ENCODE measurements at places on chromosomes 5 and 9.

DNA sequence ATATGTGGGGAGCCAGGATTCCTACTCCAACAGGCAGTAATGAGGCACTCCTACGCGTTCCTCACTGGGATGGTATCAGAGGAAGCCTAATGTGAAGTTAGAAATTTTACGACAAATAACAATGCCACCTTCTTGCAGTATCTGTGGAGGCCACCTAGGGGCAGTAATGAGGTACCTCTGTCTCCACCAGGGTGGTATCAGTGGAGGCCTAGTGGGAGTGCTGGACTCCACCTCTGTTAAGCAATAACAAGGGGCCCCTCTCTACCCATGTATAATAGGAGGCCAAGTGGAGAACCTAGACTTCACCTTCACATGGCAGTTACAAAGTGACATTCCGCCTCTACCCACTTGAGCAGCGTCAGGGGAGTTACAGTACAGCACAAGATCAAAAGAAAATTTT, 147.9 kb downstream of the PLPPR1 start:
- no peak for DNase-seq

DNA sequence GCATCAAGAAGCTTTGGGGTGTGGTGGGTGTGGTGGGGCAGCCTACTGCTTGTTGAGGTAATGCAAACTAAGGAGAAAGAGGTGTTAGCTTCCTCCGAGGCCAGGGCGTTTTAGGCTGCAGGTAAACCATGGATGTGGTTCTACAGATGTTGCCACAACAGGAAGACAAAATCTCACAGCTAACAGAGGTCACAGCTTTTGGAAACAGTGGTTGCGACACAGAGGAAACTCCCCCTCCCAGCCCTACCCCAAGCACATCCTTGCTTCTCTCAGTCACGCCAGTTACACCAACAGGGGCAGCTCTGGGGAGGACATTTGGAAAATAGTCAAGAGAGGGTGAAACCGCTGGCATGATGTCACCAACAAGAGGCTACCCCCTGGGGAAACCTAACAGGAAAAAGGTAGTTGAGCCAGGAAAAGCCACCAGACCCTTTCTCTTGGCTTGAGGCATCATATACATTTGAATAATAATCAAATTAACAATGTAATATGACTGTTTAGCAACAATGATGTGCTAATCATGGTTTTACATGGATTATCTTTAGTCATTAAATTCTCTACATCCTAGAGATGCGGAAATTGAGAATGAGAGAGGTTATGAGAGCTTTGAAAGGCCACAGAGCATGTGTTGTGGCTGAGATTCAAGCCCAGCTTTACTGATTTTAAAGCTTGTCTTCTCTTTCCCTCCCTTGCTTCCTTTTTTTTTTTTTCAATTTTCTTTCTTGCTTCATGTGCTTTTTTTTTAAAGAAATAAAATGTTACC, 82.2 kb upstream of the IL12B start:
- peak; percentile 57 for DNase-seq

GRCh38 chr5:142977363-142978051, 207.3 kb downstream of the ARHGAP26 start:
- DNase-seq: peak; percentile 36

GRCh38 chr9:129346046-129346445, 168.0 kb upstream of the IER5L start:
- no peak for DNase-seq

DNA sequence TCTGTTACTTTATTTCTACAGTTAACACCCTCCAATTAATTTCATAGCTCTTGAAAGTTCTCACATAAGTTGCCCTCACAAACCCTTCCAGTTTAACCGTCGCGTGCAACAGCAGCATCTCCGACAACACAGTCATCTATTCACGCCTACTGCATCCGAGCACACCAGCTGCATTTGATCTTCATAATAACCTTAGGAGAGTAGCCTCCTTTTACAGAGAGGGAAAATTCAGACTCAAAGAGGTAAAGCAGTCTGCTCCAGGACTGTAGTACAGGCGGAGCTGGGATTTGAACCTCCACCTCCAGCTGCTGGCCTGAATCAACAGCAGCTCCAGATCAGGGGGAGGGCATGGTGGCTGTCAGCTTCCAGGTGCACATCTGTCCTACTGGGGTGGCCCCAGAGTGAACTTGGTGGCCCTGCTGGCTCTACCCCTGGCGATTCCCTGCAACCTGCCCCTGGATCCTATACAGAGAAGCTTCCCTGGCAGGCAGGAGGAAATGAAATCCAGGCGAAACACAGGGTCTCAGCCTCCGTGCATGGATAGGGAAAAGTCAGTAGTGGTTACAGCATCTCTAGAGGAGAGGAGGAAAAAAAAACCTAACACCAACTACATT, 71.6 kb upstream of the UNC5A start:
- no peak for DNase-seq

GRCh38 chr5:82255844-82256243, 22.3 kb downstream of the RPS23 start:
- no peak for DNase-seq

DNA sequence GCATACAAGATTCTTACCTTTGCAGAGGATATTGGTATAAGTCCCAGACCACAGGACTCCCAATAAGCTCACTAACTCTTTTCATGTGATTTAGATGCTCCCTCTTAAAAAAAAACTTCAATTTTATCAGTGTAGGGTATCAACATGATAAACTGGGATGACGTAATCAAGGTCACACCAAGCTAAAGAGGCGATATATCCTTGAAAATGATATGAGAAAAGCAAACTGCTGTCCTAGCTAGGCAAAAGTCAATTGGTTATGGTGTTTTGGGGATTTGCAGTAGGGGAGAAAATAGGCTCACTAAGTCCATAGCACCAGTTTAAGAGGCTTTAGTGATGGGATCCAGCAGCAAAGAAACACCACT, 354.4 kb downstream of the DIRAS2 start:
- DNase-seq: no peak

DNA sequence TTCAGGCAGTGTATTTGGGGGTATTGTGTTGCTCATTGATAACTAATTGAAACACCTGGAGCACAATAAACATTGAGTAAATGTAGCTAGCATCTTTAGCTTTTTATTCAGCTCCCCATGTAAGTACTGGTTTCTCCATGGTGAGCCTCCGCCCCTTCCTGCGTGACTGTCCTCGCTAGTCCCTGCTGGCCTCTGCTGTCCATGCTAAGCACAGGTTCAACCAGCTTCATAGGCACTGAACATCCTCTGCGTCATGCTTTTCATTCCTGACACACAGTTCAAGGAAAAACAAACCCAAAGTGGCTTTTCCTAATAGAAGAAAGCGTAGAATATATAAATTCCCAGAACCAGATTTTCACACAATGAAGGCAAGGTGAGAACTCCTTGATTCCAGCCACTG, 27.3 kb upstream of the DAP start:
- no peak for DNase-seq

DNA sequence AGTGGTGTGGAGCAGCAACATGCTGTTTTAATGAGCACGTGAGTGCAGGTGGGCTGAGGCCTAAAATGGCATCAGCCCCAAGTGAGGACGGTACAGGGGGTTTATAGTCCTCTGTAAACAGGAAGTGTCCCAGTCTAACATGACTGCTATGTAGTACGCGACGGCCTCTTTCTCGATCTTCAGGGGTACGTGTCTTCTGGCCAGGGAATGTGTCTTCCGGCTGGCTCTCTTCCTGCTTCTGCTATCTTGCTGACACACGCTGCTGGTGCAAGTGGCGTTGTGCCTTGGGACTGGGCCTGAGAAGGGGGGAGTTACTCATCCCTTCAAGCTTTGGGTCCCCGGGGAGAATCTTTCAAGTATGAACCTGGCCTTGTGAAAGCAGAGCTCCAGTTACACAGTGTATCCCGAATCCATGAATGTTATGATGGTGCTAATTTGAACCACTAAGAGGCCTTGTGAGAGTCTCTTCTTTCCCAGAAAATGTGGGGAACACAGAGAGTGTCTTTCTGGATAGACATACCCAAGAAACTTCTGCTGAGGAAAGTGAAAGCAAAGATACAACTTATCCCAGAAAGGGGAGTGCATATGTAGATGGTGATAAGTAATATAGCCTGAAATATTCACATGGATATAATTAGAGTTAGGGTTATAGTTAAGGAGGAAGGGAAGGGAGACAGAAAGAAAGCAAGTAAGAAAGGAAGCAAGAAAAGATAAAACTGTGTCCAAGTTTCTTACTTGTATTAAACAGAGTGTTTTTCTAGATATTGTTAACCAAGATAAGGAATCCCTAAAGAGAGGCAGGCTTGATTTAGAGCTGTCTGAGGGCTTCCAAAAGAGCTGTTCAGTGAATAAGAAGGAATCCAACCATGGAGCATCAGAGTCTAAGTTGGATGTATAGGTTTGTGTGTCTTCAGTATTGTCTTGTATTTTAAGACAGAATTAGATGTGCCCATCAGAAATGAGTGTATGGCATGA, 35.5 kb upstream of the ANXA2R start:
- no peak for DNase-seq

DNA sequence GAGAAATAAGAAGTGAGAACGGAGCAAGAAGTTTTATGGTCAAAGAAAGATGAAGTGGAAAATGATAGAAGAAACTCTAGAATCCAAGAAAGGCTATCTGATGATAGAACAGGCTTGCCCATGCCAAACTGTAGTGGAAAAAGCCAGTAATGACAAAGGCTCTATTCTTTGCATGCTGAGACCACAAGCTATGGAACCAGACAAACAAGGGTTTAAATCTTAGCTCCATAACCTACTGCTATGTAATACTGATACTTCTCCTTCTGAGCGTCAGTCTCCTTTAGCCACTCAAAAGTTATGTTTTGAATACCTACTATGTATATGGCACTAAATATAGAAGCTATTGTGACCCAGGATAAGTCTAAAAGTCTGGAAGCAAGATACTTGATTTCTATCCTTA, 51.2 kb upstream of the TRIM32 start:
- DNase-seq: no peak

- DNase-seq: no peak
Observed at GRCh38 chr5:65623482-65623881, 651 bp downstream of the TRIM23 start.

- DNase-seq: no peak
Observed at GRCh38 chr9:87642330-87643106, 83.4 kb upstream of the CTSL start.

GRCh38 chr9:33124751-33125381, 42.3 kb downstream of the B4GALT1 start:
- no peak for DNase-seq

DNA sequence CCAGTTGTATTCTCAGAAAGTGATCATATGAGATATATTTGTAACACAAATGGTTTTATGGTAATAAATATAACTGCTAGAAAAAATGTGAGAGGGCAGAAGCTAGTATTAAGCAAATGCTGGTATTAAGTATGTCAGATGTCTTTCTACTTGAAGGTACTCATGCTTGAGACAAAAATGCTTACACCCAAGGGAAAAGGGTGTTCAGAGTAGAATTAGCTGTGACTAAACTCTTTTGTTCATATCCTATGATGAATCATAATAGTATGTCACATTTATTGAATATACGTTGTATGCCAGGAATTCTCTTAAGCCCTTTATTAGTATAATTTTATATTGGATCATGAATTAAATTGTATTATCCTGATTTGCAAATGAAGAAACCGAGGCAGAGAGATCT, 2.2 kb downstream of the ADGRV1 start:
- no peak for DNase-seq

- DNase-seq: no peak
Observed at GRCh38 chr5:28975508-28975907, 1937.1 kb upstream of the CDH9 start.

DNA sequence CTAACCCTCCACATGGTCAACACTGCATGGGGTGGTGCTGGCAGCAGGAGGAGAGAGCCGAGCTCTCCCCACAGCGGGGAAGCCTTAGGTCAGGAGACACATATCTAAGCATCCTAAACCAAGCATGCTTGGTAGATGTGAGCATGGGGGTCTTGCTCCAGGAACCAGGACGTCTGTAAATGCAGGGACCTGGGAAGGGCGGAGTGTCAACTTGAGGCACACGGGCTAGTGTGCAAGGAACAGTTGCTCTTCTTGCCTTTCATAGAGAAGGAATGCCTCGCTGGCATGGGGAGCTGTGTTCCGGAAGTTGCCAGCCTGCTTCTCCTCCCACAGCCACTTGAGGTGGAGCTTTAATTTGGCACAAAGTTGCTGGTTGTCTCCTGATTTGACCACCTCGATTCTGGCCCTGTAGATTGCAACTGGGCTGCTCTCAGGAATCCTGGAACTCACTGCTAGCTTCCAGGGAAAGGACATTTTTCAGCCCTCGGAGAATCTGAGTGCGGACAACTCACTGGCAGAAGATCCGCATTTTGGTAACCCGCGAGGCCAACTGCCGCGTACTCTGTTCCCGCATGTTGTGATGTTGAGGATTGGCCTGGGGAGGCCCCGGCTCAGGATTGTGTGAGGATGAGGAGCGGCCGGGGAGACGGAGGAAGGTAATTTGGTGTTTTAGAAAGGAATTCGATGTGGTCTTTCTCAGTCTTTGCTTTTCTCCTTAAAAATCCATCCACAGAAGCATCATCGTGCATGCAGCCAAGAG, 370.3 kb upstream of the IRX1 start:
- DNase-seq: no peak

- no peak for DNase-seq
Observed at GRCh38 chr5:57332361-57332760, 150.2 kb downstream of the ACTBL2 start.

- DNase-seq: no peak
Observed at GRCh38 chr9:126915281-126915816, 767 bp downstream of the RALGPS1 start.

- DNase-seq: no peak
Observed at GRCh38 chr5:107779437-107779836, 108.7 kb upstream of the EFNA5 start.

DNA sequence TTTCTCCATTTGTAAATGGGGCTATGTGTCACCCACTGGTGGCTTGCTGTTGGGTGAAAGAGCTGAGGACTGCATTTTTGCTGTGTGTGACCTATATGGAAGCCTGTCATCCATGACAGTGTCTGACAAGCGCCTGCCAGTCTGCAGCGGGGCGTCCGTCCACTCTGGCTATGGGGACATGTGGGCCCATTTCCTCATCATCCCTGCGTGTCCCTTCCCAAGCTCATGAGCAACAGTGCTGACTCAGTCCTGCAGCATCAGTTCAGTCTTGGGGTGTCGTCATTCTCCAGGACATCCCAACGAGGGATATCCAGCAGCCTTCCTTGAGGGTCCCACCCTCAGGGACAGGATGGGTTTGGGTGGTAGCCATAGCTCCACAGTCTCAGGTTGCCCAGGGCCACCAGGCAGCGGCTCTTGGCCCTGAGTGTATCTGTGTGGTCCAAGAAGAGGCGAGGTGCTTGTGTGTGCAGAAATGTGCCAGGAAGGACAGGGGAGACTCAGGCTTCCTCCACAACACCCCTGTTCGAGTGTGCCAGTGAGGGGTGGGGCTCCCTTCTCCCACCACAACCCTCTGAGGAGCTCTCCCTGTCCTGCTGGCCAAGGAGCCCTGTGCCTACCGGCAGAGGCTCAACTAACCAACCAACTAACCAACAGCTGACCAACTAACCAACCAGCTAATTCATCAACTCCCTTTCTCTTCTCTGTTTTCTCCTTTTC, 2.1 kb downstream of the FGD3 start:
- no peak for DNase-seq

DNA sequence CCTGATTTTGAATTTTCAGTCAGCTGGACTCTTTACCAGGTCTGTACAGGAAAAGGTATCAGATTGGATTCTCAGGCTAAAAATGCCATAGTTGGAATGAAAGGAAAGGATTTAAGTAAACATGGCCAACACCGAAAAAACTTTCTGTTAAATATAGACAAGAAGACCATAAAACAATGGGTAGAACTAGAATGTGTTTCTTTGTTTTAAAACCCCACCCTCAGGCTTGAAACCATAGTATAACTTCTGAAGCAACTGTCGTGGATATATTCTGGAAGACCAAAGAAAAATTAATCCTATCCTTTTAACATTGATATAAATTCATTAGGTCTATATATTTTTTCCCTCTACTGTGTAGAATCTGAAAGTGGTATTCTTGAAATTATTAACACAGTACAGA, 118.6 kb upstream of the HAPLN1 start:
- DNase-seq: no peak
